ENCODE measurements at places on chromosomes 4 and X.

- peak; percentile 50 for DNase-seq
Measured at GRCh38 chr4:74932832-74933561, at the start of gene PARM1. TSS of gene PARM1 (plus strand) at chr4:74933116. CDS start at chr4:74933328, 212 bp downstream.

DNA sequence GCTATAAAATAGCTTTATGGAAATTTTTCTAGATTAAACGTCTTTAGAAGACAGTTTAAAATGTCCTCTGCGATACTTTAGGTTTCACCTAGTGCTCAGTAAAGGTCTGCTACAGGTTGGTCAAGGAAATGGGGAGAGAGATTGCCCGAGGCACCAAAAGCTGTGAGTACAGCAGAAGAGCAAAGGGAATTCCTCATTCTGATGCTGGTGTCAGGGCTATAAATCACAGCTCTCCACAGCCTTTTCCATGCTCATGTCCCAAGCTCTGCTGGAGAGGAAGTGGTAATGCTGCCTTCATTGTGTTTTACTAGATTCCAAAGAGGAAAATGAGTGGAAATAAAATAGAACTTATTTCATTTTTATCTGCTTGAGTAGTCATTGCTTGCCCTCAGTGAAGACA, 2060.4 kb downstream of the ARAP2 start:
- DNase-seq: no peak

DNA sequence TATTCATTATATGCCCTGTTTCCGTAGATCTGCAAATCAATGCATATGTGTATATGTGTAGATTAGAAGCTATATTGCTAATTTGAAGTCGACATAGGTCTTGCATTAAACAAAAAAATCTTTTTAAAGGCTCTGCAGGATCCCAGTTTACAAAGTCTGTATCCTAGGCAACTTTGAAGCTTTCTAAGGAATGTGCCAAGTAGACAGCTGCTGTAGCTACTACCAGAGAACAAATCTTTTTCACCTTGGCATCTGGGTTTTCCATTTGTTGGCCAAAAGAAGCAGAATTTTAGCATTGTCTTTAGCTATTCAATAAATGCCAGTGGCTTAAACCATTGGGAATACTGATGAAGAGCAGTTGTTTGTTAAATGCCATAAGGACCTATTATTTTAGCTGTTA, 88.0 kb downstream of the NAA11 start:
- DNase-seq: no peak

DNA sequence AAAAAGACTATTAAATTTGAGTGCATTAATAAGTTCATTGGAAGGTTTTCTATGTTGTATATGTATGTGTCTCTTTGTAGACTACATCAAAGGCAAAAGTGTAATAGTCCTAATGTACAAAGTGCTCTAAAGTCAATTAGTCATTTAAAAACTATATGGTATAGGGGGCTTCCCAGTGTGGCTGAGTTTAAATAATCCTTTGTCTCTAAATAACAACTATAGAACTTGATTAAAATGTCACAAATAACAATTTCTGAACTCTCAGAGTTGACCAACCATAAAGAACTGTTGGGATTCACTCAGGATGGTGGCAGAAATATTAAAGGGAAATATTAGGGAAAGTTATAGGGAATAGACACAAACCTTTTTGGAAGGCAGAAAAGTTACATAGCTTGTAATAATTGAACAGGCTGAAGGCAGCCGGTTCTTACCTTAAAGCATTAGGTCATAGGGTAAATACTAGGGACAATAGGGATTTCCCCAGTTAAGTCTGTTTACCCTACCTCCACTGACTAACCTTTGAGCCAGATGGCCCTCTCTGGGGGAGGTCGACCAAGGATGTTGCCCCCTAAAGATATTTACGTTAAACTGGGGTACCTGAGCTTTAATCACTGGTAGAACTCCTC, 1054.2 kb downstream of the ARAP2 start:
- DNase-seq: no peak
